CD4-positive, alpha-beta T cell treated with Interleukin-12 subunit alpha and Interleukin-12 subunit beta, for 1 hour (primary cell): ENCODE measurements at places on chromosomes 7 and 10.

- DNase-seq, result no peak
These were observed 144.5 kb downstream of the ADCY1 start for GRCh38 chr7:45718464-45719330.

GRCh38 chr10:22612318-22612717, 102.1 kb downstream of the PIP4K2A start:
- no peak for DNase-seq

- no peak for DNase-seq
These were observed 233.3 kb downstream of the LRRN3 start for GRCh38 chr7:111324228-111324627.

GRCh38 chr7:126493801-126494200, 758.9 kb downstream of the GRM8 start:
- no peak for DNase-seq

DNA sequence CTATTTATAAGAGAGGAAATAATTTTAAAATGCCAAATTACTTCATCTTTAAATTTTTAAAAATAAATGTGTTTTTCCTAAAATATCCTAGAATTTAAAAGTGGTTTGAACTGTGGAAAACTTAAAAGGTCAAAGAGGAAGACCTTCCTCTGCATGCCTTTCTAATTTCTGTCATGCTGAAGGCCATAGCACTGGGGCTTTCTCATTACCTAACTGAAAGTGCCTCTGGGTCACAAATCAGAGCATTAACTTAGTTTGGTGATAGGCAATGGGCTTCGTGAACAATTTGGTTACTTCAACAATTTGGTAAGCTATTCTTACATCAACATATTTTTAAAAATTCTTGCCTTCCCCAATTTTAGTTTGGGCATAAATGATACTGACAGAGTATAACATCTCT, 100.2 kb upstream of the SAMD8 start:
- DNase-seq, result no peak

DNA sequence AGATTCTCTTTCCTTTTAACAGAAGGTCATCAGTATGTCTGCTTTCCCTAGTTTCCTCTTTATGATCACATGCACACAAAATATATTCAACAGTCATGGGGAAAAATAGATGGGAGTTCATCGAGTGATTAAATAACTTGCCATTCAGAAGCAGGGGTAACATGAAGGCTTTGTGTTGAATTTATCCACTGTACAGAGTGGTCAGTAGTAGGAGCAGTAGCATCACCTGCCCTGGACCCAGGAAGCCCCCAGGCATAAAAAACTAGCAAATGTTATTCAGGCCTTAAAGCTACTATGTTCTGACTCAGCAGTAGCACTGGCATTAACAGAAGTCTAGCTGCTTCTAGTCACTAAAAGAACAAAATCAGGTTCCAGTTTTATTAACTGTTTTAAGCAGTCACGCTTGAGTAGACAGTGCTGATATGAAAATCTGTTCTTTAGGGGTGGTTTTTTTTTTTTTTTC, 31.4 kb upstream of the FAM133B start:
- no peak for DNase-seq

DNA sequence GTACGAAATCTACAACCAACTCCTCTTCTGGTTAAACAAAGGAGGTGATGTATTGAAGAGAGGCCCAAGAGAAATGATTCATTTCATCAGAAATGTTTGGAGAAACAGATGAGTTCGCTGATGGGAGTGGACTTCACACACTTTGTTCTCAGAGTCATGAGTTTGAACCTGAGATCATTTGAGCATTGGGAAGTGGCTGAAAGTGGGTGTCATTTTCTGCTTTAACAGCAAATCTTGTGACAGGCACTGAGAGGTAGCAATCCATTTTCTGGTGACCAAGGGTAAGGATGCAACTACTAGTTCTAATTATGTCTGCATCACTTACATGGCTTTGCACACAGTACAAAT, 51.4 kb downstream of the RBM20 start:
- no peak for DNase-seq

- DNase-seq, result no peak
These were observed 9.4 kb downstream of the PIP4K2A start for GRCh38 chr10:22704942-22705341.

DNA sequence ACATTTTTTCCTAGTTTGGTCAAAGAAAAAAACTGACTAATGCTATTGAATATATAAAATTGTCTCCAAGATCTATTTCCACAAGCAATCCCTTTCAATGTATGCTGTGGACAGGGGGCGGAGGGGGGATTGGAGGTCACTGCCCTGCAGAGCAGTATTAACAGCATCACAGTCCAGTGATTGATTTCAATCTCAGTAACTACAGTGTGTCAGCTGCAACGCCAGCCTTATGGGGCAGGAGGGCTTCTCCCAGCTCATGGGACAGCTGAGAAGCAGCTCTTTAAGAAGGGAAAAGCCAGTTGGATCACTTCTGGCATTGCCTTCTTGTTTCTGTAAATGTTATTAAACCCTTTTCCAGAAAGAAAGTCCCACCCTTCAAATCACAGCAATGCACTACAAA, 65.0 kb downstream of the RAPGEF5 start:
- DNase-seq, result no peak

DNA sequence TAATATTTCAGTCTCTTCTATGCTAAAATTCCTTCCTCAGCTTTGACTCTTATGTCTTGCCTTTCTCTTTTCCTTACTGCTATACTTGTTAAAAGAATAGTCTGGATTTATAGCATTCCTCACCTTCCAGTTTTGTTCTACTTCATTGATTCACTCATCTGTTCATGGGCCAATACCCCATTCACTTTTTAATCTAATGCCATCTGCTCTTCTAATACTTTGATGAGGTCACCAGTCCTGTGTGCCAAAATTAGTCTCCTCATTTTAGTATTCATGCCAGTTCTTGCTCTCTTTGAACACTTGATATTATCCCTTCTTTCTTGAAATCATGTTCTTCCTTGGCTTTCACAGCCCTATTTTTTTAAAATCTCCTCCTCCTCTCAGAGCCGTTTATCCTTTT, 19.3 kb downstream of the STK17A start:
- DNase-seq, result no peak

DNA sequence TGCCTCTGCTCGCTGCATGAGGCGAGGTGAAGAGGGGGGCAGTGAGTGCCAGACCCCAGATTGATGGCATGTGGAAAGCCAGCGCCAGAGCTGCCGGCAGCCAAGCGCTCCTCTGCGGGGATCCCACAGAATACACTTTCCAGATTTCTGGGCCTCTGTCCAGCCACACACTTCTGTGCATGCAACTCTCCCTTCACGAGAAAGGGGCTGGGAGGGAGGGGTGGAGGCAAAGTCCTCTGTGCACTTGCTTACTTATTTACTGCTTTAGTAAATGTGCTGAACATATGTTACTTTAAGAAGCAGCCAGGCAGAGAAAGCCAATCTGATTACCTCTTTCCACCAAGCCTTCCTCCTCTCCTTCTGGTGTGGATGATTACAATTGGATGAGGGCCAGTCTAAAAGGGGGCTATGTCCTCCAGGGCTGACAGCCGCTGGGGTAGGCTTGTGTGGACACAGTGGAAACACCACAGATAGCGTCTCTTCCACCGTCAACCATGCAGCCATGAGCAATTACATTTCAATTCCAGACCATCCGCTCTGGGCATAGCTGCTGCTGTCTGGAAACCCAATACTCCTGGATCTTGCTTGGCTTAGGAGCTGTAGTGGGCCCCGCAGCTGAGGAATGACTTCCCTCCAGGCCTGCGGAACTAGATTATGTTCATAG, 322.8 kb upstream of the ANKRD30A start:
- DNase-seq, result no peak

GRCh38 chr7:36723951-36724664, at the start of gene AOAH:
Gene AOAH (minus strand): TSS chr7:36724494. CDS start chr7:36724148, 346 bp downstream.
- peak; percentile 81 for DNase-seq

GRCh38 chr10:89706011-89706410, 4.6 kb downstream of the KIF20B start:
- no peak for DNase-seq

DNA sequence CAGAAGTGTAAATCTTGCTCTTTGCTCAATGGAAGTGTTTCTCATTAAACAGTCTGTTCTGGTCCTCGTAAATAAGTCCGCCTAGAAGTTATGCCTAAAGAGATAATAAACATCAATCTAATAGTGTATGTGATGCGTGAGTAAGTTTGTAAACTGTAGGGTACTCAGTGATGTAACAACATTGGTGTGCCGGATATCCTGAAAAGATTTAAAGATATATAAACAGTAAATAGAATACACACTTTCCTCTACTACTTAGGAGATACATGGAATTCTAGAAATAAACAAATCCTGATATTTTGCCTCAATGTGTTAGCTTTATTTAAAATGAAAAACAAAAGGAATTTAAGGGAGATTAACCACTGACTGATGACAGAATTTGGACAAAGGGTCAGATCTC, 123.5 kb downstream of the AHR start:
- DNase-seq, result no peak

GRCh38 chr7:45712057-45712689, 138.0 kb downstream of the ADCY1 start:
- DNase-seq, result no peak

GRCh38 chr10:119370972-119371703, 163.8 kb downstream of the GRK5 start:
- no peak for DNase-seq

DNA sequence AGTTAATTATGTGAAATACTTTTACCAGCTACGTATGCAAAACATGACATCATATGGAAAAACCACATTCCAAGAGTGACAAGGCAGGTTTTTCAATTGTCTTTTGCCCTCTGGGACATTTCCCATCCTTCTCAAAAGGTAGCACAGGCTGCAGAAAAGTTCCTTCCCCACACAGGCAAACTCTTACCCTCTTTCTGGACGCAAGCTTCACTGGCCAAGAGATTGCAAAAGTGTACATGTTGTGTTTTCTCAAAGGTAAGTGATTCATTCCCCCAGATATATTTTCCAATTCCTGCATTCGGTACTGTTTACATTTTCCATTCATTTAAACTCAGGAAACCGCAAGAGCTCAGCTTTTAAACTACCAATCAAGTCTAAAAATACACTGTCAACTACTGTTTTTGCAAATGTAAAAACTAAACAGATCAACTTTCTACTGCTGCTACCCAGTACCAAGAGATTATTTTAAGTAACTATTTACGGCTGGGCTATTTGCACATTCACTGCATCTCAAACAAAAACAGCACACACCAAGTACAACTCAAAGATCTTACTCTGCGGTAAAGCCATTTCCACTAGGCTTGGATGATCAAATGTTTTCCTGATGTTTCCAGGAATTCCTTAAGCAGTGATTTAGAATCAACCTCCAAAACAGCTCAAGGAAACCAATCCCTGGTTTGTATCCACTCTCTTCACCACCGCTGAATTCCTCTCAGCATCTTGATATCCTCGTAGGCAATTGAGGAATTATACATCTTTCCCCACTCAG, 233.6 kb upstream of the CCDC6 start:
- no peak for DNase-seq

GRCh38 chr10:57593983-57594573, 673.6 kb downstream of the IPMK start:
- DNase-seq, result no peak

DNA sequence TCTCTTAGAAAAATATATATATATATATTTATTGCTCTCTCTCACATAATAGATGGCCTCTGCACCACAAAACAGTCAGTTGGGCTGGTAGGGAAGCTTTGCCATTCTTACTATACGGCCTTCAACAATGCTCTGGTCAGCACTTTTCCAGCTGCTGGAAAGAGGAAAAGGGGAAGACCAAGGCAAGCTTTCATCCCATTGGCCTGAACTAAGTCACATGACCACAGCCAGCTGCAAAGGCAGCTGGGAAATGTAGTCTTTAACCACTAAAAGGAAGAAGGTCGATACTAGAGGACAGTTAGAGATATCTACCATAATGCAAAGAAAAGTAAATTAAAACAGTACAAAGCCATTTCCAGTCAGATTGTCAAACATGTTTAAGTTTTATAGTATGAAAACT, 58.4 kb upstream of the MACROH2A2 start:
- DNase-seq, result peak; percentile 27

DNA sequence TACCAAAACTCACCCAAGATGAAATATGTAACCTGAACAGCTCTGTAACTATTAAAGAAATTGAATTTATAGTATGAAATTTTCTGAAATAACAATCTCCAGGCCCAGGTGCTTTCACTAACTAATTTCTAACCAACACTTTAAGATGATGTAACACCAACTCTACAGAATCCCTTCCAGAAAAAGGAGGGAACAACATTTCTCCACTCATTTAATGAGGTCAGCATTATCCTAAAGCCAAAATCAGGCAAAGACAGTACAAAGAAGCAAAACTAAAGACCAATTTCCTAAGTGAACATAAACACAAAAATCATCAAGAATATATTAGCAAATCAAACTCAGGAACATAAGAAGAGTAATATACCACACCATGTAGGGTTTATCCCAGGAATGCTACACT, 65.5 kb downstream of the KMT2C start:
- DNase-seq, result no peak

DNA sequence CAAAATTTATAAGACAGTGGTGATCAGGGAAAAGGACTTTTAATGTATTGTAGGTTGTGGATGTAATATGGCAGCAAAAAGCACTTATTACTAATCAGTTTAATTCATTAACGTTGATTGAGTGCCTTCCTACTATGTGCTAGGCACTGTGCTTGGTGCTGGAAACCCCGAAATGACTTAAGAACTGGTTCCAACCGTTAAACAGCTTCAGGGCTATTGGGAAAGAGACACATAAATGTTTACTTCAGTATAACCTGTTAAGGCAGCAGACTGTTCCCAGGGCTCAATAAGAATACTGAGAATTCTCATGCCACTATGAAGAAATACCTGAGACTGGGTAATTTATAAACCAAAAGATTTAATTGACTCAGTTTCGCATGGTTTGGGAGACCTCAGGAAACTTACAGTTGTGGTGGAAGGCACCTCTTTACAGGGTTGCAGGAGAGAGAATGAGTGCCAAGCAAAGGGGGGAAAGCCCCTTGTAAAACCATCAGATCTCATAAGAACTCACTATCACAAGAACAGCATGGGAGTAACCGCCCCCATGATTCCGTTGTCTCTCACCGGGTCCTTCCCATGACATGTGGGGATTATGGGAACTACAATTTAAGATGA, 1.1 kb upstream of the SLC25A13 start:
- no peak for DNase-seq

DNA sequence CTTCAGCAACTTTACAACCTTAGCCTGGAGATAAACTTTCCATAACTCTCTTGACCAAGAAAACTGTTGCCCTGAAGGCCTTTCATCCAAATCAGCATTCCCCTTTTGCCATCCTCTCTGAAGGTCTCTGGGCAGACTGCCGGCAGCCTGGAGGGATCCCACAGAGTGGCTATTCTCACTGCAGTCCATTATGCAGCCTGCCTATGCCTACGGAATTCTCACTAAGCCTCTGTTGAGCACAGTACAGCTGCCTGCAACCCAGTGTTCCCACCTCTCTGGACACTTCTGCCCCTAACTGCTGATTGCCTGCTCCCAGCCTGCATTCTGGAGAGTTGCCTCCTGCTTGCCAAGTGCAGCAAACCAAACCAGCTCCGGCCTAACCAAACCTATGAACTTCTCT, 548.9 kb upstream of the STEAP1 start:
- DNase-seq, result no peak
